ENCODE measurements at places on chromosomes 2 and 18. TPM values are rescaled to one million over a fixed set of nuclear protein-coding genes. Genes with fewer than 3 reads are reported as not detected.

Gene SERPINB8
- 3.4 TPM for total RNA-seq

Gene ZC3H15
- 38.3 TPM for total RNA-seq

DNA sequence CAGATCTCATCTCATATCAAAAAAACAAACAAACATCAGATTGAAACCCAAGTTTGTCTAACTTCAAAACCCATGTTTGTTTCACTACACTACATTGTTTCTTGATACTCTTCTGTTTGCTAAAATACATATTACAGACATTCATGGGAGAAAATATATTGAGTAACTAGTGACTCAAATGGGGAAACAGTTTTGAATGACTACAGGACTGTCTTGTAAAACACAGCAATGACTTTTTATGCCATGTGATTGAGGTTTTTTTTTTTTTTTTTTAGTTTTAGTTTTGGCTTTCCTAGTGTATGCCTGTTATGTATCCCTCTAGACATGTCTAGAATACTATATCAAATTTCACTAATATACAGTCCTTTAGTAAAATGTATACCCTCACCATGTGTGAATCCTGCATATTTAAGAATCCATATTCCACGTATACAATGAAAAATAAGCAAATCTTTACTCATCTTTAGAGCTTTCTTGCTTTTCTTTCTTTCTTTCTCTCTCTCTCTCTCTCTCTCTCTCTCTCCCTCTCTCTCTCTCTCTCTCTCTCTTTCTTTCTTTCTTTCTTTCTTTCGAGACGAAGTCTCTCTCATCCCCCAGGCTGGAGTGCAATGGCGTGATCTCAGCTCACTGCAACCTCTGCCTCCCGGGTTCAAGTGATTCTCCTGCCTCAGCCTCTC lies 46.6 kb upstream of the SERTAD2 start:
- DNase-seq = no peak

DNA sequence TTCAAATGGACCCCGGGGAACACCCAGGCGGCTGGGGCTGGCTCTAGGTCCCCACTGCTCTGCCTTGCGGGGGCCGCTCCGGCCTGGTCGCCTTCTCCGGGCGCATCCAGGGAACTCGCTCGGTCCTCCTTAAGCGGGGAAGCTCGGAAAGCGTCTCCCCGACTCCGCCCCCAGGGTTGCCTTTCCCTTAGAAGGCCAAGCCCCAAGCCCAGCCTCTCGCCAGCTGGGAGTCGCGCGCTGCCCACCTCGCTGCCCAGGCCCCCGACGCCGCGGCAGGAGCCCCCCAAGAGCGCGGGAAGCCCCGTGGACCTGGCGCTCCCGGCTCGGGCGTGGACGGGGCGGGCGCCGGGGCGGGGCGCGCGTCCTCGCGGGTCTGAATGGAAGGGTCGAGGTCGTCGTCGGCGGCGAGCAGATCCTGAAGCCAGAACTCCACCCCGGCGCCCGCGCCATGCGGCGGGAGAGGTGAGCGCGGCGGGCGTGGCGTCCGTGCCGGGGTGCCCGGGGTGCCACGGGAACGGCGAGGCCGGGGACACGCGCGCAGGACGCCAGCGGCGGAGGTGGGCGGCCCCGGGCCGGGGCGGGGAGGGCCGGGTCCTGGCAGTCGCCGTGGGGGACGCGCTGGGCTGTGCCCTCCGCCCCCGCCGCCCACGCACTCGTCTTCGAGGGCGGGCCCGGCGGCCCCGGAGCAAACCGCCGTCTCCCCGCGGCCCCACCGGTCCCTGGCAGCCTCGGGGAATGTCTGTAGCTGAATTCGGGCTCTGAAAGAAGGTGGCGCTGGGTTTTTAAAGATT lies at the start of gene BOK:
TSS of gene BOK (plus strand) at position 214 of the 791 bp plus-strand sequence. CDS start 739 bp downstream, outside the sequence.
- no peak for DNase-seq

GRCh38 chr2:64979744-64980143 lies 9.5 kb upstream of the SLC1A4 start:
- DNase-seq = no peak

All from right atrium auricular region (tissue), 2 donors.